ENCODE measurements at places on chromosomes 1 and 21.

GRCh38 chr21:15272591-15272990 is 207.8 kb upstream of the NRIP1 start:
- ATAC-seq, result peak; percentile 76

- no peak for ATAC-seq
Measured at GRCh38 chr1:51690285-51690961, 73.5 kb downstream of the OSBPL9 start.

- ATAC-seq, result no peak
Measured at GRCh38 chr1:17370618-17371017, 1.4 kb upstream of the PADI6 start.

DNA sequence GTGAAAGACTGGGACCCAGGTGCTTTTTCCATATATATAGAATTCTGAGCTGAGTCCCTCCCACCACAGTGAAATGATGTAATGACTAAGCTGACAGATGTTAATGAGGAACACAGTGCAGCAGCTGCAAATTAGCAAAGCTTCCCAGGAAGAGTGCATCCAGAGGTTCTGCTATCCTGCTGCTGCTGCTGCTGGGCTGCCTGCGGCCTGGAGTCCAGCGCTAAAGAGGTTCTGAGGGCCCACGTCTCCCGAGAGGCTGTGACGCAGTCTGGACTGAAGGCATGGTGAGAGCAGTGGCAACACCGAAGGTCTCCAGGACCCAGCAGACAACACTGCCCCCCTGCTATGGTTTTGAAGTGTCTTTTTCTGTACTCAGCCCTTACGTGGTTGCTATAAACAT is 63.9 kb downstream of the URB2 start:
- peak; percentile 71 for ATAC-seq

- peak; percentile 89 for ATAC-seq
Measured at GRCh38 chr1:201739492-201740085, 89.4 kb upstream of the IPO9 start.

GRCh38 chr1:92544756-92545165 is 58.0 kb upstream of the GFI1 start:
- ATAC-seq, result no peak

DNA sequence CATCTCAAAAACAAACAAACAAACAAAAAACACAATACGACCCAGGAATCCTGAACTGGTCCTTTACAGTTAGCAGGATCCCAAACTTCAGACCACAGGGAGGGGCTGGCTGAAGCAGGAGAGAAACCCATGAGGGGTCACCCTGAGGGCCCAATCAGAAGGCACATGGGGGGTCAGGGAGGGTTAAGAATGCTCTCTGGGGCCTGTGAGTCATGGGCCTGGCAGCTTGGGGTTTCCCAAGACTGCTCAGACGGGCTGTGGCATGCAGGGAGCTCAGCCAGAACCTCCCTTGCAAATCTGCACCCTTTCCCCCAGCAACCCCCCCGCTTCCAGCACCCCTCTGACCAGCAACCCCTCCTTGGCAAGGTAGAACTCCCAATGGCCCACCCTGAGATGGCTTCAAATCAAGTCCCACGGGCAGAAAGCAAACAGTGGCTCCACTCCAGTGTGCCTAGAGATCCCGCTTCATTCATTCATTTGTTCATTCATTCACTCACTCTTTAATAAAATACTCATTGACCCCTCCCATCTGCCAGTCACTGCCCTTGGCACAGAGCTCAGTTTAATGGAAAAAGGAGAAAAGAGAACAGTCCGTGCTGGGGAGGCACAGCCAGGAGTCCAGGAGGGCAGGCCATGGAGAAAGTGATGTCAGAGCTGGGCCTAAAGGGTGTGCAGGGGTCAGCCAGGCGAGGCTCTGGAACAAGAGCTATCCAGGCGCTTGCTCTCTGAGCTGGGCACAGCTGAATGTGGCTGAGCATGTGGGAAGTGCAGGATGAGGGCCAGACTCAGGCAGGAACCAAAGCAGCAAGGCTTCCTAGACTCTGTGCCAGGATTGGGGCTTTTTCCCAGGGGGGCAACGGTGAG is 8.2 kb downstream of the UQCRHL start:
- ATAC-seq, result no peak

- ATAC-seq, result peak; percentile 85
Measured at GRCh38 chr21:33901412-33902288, 14.0 kb downstream of the ATP5PO start.

GRCh38 chr1:213327017-213327667 is 276.1 kb downstream of the RPS6KC1 start:
- ATAC-seq, result peak; percentile 74

DNA sequence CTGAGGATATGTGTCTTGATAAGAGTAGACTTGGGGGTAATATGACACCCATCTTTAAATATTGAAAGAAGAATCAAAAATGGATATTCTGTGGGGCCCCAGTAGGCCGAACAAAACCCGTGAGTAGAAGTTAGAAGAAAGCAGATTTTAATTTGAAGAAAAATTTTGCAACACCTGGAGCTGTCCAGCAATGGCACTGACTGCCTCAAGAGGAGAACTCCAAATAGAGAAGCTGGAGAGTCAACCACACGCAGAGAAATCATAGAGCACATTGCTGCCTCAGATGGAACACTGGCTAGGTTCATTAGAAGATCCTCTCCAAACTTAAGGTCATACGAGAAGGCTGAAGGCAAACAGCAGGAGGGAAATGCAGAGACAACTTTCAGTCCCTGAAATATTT is 6.8 kb downstream of the NHLH1 start:
- no peak for ATAC-seq

GRCh38 chr1:51000160-51000559 is 30.1 kb downstream of the CDKN2C start:
- no peak for ATAC-seq

DNA sequence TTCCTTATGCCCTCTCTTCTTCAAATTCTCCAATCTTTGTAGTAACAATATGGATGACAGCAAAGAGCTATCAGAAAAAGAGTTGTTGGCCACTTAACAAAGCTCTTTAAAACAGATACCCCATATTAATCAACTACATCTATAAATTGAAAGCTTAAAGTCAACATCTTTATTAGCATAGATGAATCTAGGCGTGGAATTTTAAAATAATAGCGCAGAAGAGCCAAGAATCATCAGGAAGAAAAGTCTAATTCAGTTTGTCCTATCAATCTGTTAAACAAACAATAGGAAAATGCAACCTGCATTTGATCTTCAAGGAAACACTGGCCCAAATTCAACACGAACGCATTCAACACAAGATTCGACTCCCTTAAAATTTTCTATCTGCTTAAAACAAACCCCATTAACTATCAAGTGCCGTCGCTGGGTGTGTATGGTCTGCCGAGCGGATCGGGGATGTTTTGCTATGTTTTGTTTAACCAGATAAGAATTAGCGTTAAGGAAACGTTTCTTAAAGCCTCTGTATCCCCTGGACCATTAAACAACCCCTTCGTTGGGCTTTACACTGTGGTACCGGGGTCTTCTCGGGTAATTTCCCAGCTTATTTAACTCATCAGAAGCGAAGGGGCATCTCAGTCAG is 1.0 kb downstream of the LYST start:
- no peak for ATAC-seq

Measured in motor neuron (in vitro differentiated cells).